ENCODE measurements at places on chromosomes 1 and 21.

DNA sequence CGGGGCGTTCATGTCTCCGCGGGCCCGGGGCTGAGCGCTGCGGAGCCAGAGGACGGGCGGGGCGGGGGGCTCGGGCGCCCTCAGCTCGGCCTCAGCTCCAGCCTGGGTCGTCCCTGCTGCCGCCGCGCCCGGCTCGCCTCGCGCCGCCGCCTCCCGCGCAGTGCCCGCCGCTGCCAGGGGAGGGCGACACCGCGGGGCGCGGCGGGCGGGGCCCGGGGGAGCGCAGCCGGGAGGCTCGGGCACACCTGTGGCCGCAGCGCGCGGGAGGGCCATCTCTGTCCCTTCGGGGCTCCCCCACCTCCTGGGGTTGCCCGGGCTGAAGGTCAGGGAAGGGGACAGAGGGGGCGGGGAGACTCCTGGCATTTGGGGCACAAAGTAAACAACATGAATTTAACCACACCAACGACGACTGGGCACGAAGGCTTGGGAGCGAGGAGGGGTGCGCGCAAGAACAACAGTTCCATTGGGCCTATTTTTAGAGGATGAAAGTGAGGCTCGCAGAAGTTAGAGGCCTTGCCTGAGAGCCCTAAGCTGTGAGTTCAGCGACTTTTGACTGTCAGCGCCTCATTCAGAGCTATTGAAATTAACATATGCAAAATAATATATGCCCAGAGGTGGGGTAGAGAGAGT, at the start of gene FAM131C:
Gene FAM131C, minus strand, starts transcription at position 162 of the 630 bp plus-strand sequence. CDS start 209 bp downstream, outside the sequence.
- DNase-seq = no peak

DNA sequence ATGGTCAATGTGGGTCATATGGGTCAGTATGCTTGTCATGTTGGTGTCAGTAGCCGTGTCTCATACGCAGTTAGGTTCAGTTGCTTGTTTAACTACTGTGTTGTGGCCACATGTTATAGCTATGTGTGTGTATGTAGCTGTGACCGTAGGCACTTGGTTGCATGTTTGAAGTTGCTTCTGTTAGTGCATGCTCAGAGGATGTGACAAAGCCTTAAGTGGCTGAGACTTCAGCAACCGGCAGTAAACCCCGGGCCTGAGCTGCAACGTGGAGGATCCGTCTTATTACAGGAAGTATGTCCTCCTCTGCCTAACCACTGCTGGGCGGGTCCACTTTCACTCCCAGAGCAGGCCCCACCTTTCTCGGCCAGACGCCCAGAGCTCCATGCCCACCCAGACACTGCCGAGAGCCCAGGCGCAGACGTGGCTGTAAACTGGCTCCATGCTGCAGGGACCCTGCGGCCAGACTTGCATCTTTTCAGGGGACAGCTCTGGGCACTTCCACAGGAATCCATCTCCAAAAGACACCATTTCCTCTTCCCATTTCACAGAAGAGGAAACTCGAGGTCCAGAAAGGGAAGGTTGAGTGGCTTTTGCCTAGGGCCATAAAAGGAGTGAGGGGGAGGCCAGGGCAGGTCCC, 2.2 kb downstream of the TCEA3 start:
- peak; percentile 21 for DNase-seq

GRCh38 chr1:154422521-154422920, 17.4 kb downstream of the IL6R start:
- no peak for DNase-seq

- DNase-seq = no peak
Measured at GRCh38 chr1:109615879-109616278, 3.5 kb downstream of the GNAT2 start.

DNA sequence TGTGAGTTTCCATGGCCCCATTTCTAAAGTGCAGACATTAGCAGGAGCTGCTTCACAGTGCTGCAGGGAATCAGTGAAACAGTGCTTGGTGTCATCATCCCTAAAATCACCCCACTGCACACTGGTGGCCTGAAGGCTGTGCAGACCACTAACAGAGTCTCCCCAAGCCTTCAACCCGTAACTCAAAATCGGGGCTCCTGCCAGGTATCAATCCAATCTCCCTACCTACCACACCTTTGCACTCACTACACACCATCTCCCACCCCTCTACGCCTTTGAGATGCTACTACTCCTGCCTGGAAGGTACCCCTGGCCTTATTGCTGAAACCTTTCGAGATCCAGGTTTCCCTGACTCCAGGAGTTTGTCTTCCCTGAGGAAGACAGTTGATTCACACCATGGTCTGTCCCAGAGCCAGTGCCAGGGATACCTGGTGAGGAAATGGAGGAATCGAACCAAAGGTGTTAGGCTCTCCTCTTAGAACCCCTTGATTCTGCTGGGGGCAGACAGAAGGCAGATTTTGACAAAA, 25.5 kb downstream of the SLC2A1 start:
- DNase-seq = no peak

DNA sequence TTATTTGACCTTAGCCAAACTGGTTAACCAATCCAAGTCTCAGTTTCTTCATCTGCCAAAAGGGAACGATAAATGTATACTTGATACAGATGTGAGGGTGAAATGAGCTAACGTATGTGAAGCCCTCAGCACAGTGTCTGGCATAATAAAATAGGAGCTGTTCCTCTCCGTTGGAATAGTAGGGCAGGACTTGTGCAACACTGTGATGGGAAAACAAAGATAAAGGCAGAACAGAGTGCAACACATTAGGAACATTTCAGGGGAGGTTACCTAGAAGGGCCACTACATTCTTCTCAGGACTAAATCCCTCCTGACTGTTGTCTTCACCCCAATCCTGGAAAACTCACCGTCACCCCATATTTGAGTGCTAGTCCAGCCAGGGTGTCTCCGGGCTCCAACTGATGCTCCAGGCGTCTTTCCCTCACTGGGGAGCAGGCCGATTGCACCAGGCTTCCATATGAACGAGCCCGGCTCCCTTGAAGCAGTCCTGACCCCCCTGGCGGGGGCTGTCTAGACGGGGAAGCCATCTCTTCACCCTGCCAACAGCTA, 896 bp downstream of the LYSMD1 start:
- DNase-seq = no peak

Measured in stimulated activated CD8-positive, alpha-beta memory T cell treated with anti-CD3 and anti-CD28 coated beads, Interleukin-7, amount 100 ng/mL, for 1 hour (primary cell).